Activated T-cell treated with anti-CD3 and anti-CD28 coated beads for 4 hours (primary cell): ENCODE measurements at places on chromosomes 7 and 10.

DNA sequence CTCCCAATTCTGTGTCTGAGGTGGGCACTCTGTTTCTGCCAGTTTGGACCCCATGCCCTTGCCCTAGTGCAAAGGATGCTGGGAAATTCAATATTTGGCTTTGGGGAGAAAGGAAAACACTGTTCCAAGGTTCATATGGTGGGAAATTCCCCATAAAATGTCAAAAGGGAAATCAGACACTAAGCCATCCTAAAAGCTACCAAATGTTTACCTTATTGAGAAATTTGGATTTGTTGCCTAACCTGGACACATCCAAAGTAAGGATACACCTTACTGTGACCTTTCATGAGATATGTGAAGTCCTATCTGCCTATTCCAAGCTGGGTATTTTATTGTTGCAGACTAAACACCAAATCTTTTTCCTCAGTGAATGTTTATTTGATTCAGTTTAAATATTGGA, 109.1 kb downstream of the CYP26A1 start:
- DNase-seq: no peak

GRCh38 chr7:3250725-3251124, 50.3 kb upstream of the SDK1 start:
- no peak for DNase-seq

- DNase-seq: no peak
Measured at GRCh38 chr7:149297034-149297755, 35.2 kb downstream of the ZNF783 start.

DNA sequence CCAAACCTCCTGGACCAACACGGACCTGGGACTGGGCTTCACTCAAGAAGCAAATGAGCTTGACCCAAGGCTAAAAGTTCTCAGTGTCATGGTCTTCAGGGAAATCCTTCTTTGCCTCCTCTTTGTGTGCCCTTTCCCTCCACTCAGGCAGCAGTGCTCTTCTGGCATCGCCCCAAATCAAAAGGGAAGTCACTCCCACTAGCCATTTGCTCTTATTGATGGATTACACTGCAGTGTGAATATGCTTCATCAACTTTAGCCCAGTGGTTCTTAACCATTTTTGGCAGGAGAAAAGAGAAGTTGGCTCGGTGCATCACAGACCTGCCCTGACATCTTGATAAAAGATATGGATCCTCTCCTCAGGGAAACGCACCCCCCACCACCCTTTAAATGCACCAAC, 19.2 kb upstream of the IKZF1 start:
- DNase-seq: no peak

- no peak for DNase-seq
Measured at GRCh38 chr10:80322158-80322557, 32.7 kb upstream of the MAT1A start.

DNA sequence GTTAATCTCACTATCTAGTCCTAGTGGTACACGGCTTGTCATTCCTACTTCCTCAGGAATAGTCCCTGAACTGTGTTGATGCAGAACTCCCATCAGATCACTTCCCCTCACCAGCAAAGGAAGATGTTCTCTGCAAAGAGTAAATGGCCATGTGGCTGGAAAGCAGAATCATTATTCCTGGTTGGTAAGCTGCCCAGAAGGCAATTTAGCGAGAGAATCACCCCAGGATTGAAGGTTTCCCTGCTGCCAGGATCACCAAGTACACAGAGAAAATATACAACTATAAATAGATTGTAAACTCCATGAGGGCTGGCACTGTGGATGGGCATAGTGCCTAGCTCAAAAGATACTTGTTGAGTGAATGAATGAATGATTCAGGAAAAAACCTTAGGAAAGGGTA, 115.0 kb downstream of the GFRA1 start:
- DNase-seq: no peak

DNA sequence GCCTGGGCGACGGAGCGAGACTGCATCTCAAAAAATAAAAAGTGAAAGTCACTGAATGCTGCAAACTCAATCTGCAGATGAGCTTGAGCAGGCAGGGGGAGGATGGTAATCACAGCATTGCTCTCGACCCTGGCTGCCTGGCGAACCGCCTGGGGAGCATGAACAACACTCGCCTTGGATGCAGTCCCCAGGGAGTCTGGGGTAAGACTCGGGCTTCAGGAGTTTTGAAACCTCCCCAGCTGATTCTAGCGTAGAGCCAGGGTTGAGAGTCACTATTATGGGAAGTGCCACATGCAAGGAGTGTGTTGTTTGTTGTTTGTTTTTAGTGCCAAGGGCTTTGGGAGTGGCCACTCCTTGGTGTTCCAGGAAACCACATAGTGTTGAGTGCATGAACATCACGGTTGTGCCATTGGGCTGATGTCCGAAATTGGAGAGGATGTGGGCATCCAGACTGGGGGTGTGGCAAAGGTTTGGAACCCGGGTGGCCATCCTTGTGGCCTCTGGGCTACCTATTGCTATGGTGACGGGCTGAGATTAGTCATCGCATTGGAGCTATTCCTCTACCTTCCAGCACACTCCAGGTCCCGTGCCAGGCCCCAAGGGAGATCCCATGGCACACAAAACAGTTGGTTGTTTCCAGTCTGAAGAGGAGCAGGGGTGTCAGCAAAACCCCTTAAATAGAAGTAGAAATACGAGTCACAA, 92.6 kb downstream of the RGS10 start:
- DNase-seq: no peak

DNA sequence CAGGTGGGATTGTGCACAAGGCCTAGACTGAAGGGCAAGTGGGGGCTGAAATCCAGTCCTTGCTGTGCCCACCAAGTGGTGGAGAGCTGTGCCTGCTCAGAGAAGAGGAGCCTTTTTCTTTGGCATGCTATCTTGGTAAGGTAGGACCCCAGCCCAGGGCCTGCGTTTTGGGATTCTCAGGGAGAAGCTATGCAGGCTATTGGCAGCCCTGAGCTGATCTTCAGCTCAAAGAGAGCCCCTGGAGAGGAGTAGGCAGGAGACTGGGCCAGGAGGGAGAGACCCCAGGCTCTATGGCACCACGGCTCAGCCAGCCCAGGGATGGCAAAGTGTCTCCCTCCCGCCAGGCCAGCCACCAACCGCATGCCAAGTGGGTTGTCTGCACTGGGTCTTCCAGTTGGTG, 119.2 kb upstream of the PCBD1 start:
- DNase-seq: no peak

DNA sequence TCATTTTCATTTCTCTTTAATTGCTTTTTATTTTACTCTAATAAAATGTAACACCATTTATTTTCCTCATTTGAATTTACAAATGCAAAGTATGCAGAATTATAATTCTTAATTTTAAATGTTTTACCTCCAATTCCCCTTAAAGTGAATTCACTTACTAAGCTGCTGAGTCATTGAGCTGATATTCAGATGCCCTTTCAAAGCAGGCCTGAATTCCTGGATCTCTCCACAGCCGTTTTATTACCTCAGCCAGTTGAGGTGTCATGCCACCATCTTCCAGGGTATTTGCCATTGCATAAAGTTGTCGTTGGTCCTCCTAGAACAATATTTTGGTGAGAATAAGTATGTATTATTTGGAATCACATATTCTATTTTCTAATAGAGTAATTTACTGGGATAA, 33.2 kb downstream of the GNAT3 start:
- DNase-seq: no peak

DNA sequence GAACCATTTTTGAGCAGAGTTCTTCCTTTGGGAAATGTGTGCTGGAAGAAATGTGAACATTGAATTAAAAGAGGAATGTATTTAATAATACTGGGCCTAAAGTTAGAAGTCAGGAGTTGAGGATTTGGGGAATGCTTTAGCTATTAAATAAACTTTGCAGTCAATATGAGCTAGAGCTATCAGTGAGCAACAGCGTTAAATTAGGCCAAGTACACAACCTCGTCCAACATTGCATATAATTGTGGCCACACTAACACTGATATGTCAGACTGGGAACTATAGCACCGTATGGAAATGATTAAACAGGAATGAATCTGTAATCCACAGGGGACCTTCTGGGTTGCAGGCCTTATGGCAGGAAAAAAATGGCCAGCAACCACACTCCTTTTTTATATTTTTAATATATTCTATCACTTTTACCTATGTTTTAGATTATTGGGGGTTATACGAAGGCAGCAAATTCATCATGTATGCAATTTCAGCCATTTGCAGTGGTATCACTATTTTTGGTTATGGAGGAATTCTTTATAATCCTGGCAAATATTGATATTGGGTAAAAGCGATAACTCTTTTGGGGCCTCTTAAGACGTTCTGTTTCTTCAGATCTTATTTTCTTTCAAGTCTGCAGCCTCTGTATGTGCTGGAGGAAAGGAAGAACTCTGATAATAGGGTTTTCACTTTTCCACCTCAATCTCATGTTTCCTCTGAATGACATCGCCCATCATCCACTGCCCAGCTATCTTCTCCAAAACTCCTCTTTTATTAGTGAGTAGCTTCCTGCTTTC, 236.3 kb upstream of the PLXDC2 start:
- no peak for DNase-seq
